ENCODE measurements at places on chromosomes 11 and 22. TPM values are rescaled to one million over a fixed set of nuclear protein-coding genes. Genes with fewer than 3 reads are reported as not detected.

GRCh38 chr11:107493117-107493516 lies 35.5 kb upstream of the CWF19L2 start:
- DNase-seq = peak; percentile 49

DNA sequence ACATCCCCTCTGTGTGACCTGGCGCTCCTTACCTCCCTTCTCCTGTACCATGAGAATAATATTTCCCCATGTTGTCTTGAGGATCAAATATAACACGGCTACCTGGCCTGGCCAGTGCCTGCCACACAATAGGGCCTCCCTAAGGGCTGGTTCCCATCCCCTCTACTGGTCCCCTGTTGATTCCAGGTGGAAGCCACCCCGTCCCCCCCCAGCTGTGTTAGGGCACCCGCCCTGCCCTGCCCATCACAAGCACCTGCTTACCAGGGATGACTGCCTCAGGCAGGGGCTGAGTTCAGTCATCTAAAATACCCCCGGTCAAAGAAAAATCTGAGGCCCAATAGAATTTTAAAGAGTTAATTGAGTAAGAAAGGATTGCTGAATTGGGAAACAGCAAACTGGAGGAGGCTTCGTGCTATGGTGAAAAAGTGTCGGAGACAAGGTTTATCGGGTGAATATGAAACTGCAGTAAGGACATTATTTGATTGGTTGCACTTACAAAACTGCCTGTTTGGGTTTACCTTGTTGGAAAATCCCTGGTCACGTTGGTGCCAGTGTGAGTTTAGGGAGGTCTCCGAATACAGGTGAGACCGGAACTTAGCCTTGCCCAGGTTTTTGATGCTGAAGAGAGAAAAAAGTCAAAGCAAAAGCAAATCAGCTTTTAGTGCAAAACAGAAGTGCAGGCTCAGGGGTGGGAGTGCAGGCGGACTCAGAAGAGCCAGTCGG lies 5.2 kb downstream of the APOL1 start:
- no peak for DNase-seq

GRCh38 chr22:38213990-38214301 lies 12.2 kb downstream of the MAFF start:
- no peak for DNase-seq

Gene MIAT
- 0.55 TPM for total RNA-seq

Gene GPR137
- total RNA-seq = 42.1 TPM
